ENCODE measurements at places on chromosomes 5 and 9. TPM values are rescaled to one million over a fixed set of nuclear protein-coding genes. Genes with fewer than 3 reads are reported as not detected.

DNA sequence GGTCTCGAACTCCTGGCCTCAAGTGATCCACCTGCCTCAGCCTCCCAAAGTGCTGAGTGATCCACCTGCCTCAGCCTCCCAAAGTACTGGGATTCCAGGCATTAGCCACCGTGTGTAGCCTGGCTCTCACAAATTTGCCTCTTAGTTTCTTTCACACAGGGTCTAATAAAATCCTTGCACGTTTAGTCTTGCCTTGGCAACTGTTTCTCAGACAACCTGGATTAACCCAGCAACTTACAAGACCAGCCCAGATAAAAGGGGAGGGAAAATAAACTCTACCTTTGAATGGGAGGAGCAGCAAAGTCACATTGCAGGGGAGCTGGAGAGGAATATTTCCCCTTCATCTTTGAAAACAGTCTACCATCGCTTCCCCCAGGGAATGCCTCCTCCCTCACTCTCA lies 29.3 kb upstream of the GNA14 start:
- DNase-seq: no peak

The CARD6 gene
- 2.8 TPM for total RNA-seq

- no peak for DNase-seq
Measured at GRCh38 chr5:115723220-115723619, 93.2 kb downstream of the CDO1 start.

The CDK7 gene
- total RNA-seq: 23.6 TPM

GRCh38 chr5:148353634-148354033 lies 18.3 kb downstream of the SPINK9 start:
- no peak for DNase-seq

The PCDHGA3 gene
- not detected for total RNA-seq

DNA sequence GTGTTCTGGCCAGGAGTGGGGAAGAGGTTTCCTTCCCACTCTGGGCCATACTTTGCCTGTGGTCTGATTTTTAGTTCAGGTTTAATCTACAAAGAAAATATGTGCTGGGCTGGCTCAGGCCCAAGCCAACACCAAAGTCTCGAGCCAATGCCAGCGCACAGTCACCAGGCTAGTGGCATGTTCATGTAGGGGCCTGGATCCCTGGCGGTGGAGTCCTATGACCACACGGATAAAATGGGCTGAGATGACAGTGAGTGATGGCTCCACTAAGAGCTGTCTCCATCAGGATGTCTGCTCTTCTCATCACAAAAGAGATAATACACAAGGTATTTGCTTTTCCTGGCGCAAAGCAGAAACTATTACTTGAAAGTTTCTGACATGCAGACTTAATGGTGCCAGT lies 92.9 kb upstream of the PTPN3 start:
- DNase-seq: no peak

GRCh38 chr5:5437227-5438172 lies 15.0 kb downstream of the ICE1 start:
- peak; percentile 23 for DNase-seq

Measured in CD4-positive, CD25-positive, alpha-beta regulatory T cell (primary cell).